ENCODE measurements at places on chromosomes 12 and 14. TPM values are rescaled to one million over a fixed set of nuclear protein-coding genes. Genes with fewer than 3 reads are reported as not detected.

MYH6 gene
- 0.06 TPM for total RNA-seq

GNG2 gene
- total RNA-seq, result 15.4 TPM

KRT78 gene
- total RNA-seq, result not detected

KRT6C gene
- total RNA-seq, result not detected

HVCN1 gene
- total RNA-seq, result 1.9 TPM

PIWIL1 gene
- total RNA-seq, result not detected

GPD1 gene
- total RNA-seq, result 0.82 TPM

KCNMB4 gene
- 0.12 TPM for total RNA-seq

GPRC5D gene
- not detected for total RNA-seq

PRIM1 gene
- 5.0 TPM for total RNA-seq

NTF3 gene
- total RNA-seq, result not detected

CLEC6A gene
- total RNA-seq, result not detected

RD3L gene
- total RNA-seq, result not detected

MUCL1 gene
- not detected for total RNA-seq

CLEC4D gene
- total RNA-seq, result not detected

COCH gene
- 7.9 TPM for total RNA-seq

AKAP3 gene
- 1.9 TPM for total RNA-seq

ADAMTS20 gene
- not detected for total RNA-seq

KSR2 gene
- total RNA-seq, result 1.8 TPM

SYNDIG1L gene
- total RNA-seq, result 0.28 TPM

CCDC177 gene
- not detected for total RNA-seq

NRXN3 gene
- total RNA-seq, result 1.4 TPM

SAMD15 gene
- total RNA-seq, result 0.28 TPM

COX8C gene
- total RNA-seq, result not detected

METTL17 gene
- total RNA-seq, result 26.7 TPM

TEAD4 gene
- 43.8 TPM for total RNA-seq

ANO4 gene
- 0.20 TPM for total RNA-seq

HOXC11 gene
- not detected for total RNA-seq

GUCY2C gene
- not detected for total RNA-seq

EID3 gene
- total RNA-seq, result 1.6 TPM

APOF gene
- total RNA-seq, result not detected

CLEC7A gene
- 0.60 TPM for total RNA-seq

FBRSL1 gene
- 43.0 TPM for total RNA-seq

SCNN1A gene
- 56.3 TPM for total RNA-seq

USP5 gene
- total RNA-seq, result 33.1 TPM

MYO1H gene
- total RNA-seq, result not detected

ADGRD1 gene
- total RNA-seq, result 7.3 TPM

ESPL1 gene
- 0.70 TPM for total RNA-seq

RPL10L gene
- total RNA-seq, result not detected

MGP gene
- total RNA-seq, result 33.3 TPM

PTPRR gene
- not detected for total RNA-seq

NKX2-8 gene
- total RNA-seq, result not detected

TPH2 gene
- not detected for total RNA-seq

LALBA gene
- not detected for total RNA-seq

LRRK2 gene
- 8.4 TPM for total RNA-seq

SLC25A47 gene
- total RNA-seq, result 0.28 TPM

SPX gene
- total RNA-seq, result 29.4 TPM

PROX2 gene
- not detected for total RNA-seq

CRY1 gene
- total RNA-seq, result 8.3 TPM

CCDC184 gene
- 0.23 TPM for total RNA-seq

APAF1 gene
- 5.0 TPM for total RNA-seq

CISTR gene
- not detected for total RNA-seq

STYK1 gene
- total RNA-seq, result 0.22 TPM

MYF6 gene
- total RNA-seq, result not detected

C12orf60 gene
- total RNA-seq, result 0.56 TPM

YAF2 gene
- 8.3 TPM for total RNA-seq

NEUROD4 gene
- not detected for total RNA-seq

ZNF605 gene
- total RNA-seq, result 5.9 TPM

Measured in pancreas (tissue), 10 donors.